Activated CD8-positive, alpha-beta memory T cell treated with anti-CD3 and anti-CD28 coated beads, Interleukin-2, amount 10 ng/mL, durations not matched to agents 7 days and 5 days (primary cell): ENCODE measurements at places on chromosomes 5 and 9.

- no peak for DNase-seq
These were observed 206.0 kb upstream of the DMRTA1 start for GRCh38 chr9:22240619-22241018.

GRCh38 chr5:7578071-7578470 lies 182.1 kb downstream of the ADCY2 start:
- DNase-seq = no peak

DNA sequence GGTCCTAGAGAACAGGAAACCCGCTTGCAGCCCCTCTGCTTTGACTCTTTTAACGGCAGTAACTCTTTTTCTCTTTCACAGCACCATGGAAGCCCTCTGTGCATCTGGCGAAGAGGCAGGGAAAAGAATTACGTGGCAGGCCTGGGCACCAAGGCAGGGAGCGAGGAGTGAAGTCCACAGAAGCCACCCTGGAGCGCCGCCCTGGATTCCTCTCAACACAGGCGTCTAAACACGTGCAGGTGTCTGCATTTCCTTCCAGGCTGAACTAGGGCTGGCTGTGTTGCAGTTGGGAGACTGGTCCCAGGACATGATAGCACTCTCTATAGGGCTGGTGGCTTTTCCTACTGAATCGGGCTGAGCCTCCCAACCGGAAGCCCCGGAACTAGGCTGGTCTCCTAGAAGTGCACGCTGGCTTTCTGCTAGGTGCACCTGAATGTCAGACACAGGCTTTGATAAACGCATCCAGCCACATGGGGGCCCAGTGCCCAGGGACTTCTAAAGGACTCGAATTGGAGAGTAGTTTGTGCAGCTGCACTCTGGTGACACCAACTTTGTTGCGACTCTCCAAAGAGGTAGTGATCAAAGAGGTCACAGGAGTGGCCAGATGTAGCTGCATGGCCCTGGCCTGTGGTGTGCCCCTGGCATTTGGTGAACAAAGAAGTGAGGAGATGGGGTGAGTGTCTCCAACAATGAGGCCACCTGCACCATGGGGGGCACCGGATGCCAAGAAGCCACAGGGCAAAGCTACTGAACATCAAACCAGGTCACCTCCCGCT lies 54.5 kb downstream of the AK8 start:
- no peak for DNase-seq

DNA sequence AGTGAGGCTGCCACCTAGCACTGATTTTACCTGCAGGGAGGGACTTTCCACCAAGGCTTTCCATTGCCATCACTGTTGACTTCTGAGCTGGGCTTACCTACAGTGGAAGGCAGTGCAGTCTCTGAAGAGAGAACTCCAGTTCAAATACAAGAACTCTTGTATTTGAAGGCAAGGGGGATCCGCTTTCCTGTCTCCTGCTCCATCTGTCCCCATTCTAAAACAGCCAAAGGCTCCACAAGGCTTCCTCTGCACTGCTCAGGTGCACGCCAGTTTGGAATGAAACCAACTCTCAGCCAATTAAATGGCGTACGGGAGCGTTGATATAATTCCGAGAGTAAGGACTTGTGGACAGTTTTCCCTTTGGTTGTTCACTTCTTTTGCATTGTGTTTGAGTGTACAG lies 66.0 kb upstream of the CXCL14 start:
- DNase-seq = no peak

DNA sequence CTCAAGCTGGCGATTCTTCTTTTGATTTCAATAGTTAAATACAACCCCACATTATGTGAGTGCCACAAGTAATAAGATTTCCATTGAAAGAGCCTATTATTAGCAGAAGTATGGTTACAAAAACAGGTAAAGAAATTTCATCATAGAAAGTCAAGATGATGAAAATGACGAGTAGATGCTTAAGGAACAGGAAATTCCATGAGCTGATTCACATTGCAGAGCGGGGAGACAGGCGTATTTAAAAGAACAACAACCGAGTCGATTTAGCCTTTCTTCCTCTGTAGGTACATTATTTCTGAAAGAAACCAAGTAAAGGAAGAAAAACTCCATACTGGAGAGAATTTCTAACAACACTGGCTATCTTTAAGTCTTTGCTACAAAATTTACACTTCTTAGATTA lies 310.4 kb downstream of the SLF1 start:
- DNase-seq = no peak

DNA sequence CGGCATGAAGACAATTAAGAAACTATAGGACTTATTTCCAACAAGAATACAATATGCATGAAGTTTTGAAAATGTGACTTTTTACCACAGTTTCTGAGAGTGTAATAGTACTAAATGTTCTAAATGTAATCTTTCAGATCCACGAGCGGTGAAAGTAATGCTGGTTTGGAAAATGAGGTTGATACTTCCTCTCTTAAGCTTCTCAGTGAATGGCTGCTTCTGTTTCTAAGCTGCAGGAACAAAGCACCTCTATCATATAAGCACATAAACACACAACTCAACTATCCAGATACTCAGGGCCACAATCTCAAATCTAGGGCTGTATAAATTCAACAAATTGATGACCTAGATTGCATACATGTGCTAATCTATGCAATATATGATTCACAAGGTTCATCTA lies 78.3 kb downstream of the LIFR start:
- no peak for DNase-seq

- no peak for DNase-seq
These were observed 51.1 kb downstream of the C9orf50 start for GRCh38 chr9:129569502-129570449.

GRCh38 chr9:37426846-37427245 lies 4.3 kb downstream of the GRHPR start:
- DNase-seq = no peak

- peak; percentile 85 for DNase-seq
These were observed 6.8 kb downstream of the FAM219A start for GRCh38 chr9:34451545-34451944.
